ENCODE measurements at places on chromosomes 3 and 15. TPM values are rescaled to one million over a fixed set of nuclear protein-coding genes. Genes with fewer than 3 reads are reported as not detected.

Gene ZNF860
- total RNA-seq: 0.32 TPM

Gene IQCF2
- total RNA-seq: not detected

Gene ACAN
- total RNA-seq: 0.09 TPM

Gene HOMER2
- 9.0 TPM for total RNA-seq

Gene PRSS50
- total RNA-seq: not detected

Gene CLN6
- total RNA-seq: 4.4 TPM

Gene PLA2G4F
- under 0.01 TPM for total RNA-seq

Gene HYPK
- 5.5 TPM for total RNA-seq

Gene CAMK2N2
- 0.16 TPM for total RNA-seq

Gene BNC1
- total RNA-seq: 4.3 TPM

Gene TJP1
- total RNA-seq: 37.8 TPM

Gene SPRED1
- 50.1 TPM for total RNA-seq

Gene SPATA12
- total RNA-seq: not detected

Gene C3orf22
- not detected for total RNA-seq

Gene LTF
- total RNA-seq: not detected

Gene CD86
- not detected for total RNA-seq

Gene LTK
- 0.17 TPM for total RNA-seq

Gene CELSR3
- 1.1 TPM for total RNA-seq

Gene CHAC1
- total RNA-seq: 4.4 TPM

Gene DTWD1
- total RNA-seq: 31.9 TPM

Gene HCLS1
- total RNA-seq: not detected

Gene CCRL2
- 0.16 TPM for total RNA-seq

Gene TMEM266
- 0.17 TPM for total RNA-seq

Gene ST3GAL6
- 1.3 TPM for total RNA-seq

Gene XYLB
- total RNA-seq: 3.6 TPM

Gene DNAH12
- total RNA-seq: under 0.01 TPM

Gene NPRL2
- 22.5 TPM for total RNA-seq

Gene IL16
- total RNA-seq: 3.2 TPM

Gene BLM
- total RNA-seq: 1.1 TPM

Gene ANAPC13
- total RNA-seq: 92.4 TPM

Gene SI
- not detected for total RNA-seq

Gene TYRO3
- 11.8 TPM for total RNA-seq

Gene SHC4
- 4.2 TPM for total RNA-seq

Gene ANKUB1
- not detected for total RNA-seq

Gene ZBTB47
- total RNA-seq: 45.8 TPM

Gene MORC1
- total RNA-seq: not detected

Gene FAM107A
- total RNA-seq: 0.16 TPM

Gene SMCO1
- total RNA-seq: not detected

Gene POLR2H
- 60.3 TPM for total RNA-seq

Gene IGDCC3
- total RNA-seq: not detected

Gene CYP11A1
- total RNA-seq: 0.79 TPM

Gene RYR3
- under 0.01 TPM for total RNA-seq

Gene TMEM212
- not detected for total RNA-seq

Gene SPINK8
- total RNA-seq: not detected

Gene P2RY13
- not detected for total RNA-seq

Gene TNNC1
- 0.63 TPM for total RNA-seq

Gene GPR27
- not detected for total RNA-seq

Gene PIERCE2
- 0.60 TPM for total RNA-seq

Gene TOP2B
- 82.0 TPM for total RNA-seq
